ENCODE measurements at places on chromosomes 7 and 10.

- no peak for DNase-seq
Measured at GRCh38 chr7:4461531-4461930, 220.6 kb upstream of the FOXK1 start.

DNA sequence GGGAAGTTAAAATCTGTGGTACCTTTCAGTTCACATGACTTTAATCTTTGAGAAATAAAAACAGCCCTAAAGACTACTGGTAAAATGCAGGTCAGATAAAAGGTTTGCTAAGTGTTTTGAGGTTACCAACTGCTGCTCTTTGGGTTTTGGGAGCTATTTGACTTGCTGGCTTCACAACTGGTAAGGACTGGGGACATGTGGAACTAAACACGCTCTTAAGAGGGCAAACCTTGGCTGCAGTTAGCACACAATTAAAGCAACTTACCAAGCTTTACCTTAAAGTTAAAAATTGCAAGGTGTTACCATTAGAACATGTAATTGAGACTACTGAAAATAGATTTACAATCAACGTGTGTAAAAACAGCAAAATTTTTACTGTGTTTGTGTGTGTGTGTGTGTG is 220.2 kb downstream of the PHF14 start:
- no peak for DNase-seq

DNA sequence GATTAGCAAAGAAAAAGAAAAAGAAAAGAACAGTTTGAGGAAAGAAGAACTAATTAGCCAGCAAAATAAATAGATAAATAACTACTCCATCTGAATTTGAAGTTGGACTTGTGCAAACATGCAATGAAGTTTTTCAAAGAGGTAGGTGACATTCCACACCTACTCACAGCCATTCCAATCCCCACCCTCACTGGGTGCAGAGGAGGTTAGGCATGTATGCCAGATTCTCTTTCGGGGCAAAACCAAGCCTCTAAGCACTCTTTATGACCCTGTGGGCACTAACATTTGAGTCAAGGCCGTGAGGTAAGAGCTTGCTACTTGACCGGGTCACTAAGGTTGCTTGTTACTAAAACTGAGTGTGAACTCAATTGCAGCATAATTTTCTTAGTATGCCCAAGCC is 108.4 kb upstream of the SEMA3A start:
- DNase-seq: no peak

GRCh38 chr10:89337484-89337883 is 9.7 kb downstream of the IFIT3 start:
- DNase-seq: no peak

DNA sequence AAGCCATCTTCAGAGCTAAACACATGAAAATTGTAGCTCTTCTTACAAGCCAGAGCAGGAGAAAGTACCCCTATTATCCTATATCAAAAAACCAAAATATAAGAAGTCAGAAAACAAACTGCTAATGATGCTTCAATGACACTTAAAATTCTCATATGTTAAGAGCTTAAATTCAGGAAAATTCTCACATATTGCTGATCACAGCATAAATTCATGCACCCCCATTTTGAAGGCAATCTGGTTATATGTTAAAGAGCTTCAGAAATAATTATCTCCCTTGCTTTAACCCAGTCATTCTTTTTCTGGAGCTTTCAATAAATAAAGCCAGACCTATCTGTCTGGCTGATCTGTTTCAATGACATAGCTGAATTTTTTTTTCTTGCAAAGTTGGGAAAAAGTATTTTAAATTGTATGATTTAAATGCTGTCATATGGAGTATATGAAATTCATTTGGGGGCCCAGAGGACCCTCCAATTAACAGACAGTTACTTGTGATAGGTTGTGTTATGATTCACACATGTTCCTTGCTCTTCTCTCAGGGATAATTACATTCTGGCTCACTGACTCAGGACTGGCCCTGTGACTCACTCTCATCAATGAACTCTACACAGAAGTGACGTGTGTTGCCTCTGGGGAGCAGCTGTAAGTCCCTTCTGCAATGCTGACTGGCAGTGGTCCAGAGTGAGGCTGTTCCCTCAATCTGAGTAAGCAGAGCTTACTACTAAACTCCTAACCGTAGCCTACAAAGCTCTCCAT is 85.2 kb downstream of the HGF start:
- DNase-seq: no peak

- no peak for DNase-seq
Measured at GRCh38 chr10:74293686-74294371, 142.8 kb downstream of the ADK start.

GRCh38 chr10:129707406-129708388 is 240.7 kb downstream of the MGMT start:
- no peak for DNase-seq

DNA sequence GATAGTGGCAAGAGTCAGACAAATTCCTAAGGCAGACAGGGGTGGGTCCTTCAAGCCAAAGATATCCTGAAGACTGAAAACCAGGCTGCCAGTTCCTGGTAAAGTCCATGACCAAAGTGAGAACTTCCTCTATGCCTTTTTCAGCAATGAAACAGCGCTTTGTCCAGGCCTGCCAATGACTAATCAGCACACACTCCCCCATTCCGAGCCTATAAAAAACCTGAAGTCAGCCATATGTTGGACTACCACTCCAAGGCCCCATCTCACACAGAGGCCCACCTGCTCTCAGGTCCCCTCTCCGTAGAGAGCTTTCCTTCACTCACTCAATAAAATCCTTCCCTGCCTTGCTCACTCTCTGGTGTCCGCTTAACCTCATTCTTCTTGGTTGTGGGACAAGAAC is 402.2 kb downstream of the ANKRD7 start:
- no peak for DNase-seq

DNA sequence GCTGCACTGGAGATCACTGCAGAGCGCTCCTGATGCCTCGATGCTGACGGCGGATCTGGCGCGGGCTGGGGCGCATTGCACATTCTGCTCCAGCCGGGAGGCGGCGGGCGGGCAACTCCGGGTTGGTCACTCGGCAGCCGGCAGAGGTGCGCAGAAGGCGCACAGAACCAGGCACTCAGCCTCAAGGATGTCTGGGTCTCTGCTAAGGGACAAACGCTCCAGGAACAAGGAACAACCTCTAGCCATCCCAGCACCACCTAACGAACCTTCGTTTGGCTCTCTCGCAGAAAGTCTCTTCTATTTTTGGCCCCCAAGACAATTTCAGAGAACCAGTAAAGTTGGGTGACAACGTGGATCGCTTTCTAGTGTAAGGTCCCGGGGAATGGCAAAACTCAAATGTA is 254.6 kb downstream of the OTUD1 start:
- no peak for DNase-seq

GRCh38 chr7:85456254-85456653 is 269.4 kb upstream of the SEMA3D start:
- no peak for DNase-seq

GRCh38 chr7:20076835-20077234 is 140.3 kb downstream of the MACC1 start:
- DNase-seq: no peak

Measured in stimulated activated CD8-positive, alpha-beta memory T cell treated with anti-CD3 and anti-CD28 coated beads, Interleukin-15, amount 100 ng/mL, for 4 hours (primary cell).